Forelimb muscle (tissue), 1 donor: ENCODE measurements at places on chromosomes 6 and 20.
A peak's percentile ranks its signal among the peaks of the same experiment; 100 is the strongest.

DNA sequence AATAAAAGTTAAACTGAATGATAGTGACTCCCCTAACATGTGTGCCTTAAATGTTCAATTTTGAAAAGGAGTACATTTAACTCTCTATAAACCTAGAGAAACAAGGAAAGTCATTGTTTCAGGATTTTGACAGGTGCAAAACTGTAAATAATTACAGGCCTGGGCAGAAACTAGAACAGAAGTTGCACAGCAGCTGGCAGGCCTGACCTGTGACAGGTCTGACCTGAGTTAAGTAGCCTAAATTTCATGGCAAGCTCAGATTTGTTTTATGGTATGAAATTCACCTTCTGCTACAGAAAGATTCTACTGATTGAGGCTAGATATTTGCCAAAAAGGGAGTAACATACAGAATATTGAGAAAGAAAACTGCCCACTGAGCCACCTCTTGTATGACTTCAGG, 166.1 kb downstream of the CDKAL1 start:
- no peak for DNase-seq

DNA sequence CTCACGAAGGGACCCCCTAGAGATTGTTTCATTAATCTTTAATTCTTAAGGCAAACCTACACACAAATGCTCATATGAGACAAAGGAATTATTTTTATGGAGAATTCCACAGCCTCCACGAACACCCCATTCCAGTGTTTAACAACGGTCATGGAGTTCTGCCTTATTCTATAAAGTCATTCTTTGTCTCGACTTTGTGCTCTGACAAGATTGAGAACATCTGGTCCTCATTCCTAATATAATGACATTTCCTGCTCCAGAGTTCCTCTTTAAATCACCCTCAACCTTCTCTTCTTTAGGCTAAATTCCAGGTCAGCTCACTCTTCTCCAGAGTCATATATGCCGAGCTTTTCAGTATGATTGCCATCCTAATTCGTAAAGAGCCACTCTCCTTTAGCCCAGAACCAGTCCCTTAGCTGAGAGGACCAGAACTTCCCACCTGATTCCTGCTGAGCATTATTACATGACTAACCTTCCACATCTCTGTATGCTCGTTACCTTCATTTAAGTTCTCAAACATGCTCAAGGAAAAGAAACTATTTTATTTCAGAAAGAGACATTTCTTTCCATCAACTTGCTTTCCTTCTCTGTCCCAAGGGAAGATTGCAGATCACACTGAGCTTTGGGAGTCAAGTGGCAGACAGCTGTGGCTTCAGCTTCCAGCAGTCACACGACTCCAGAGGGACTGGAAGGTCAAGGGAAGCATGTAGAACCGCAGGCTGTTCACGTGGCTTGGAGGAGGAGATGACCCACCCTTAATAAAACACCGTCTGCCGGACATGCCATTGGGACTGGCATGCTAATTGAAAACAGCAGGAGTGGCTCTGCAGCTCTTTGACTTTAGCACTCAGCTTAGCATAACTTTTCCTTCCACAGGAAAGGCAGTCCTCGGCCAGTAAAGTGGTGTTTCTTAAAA, 467.1 kb upstream of the HSF2 start:
- peak; percentile 26 for DNase-seq

- no peak for DNase-seq
Observed at GRCh38 chr6:43702534-43703440, 15.2 kb upstream of the MRPS18A start.

DNA sequence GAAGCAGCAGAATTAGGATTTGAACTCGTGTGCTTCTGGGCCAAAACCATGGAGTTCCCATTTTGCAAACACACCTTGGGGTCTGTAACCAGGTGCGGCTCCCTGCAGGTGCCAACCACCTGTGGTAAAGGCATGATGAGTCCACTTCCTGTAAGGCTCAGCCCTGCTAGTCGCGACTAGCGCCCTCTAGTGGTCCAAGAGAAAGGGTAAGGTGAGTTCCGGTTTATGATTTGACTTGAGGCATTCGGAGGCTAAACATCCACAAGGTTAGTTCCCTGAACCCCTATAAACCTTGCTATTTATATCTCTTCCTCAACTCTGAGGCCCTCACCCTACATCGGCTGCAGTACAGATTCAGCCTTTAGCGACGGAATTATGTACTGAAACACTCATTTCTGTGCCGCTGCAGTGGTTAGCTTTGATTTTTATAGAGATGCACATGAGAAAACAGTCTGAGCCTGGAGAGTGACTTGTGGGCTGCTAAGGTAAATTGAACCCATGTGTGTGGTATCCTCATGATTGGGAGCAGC, 173.4 kb downstream of the PLCB1 start:
- DNase-seq, result peak; percentile 8

- no peak for DNase-seq
Observed at GRCh38 chr6:31270788-31271640, 878 bp downstream of the HLA-C start.

GRCh38 chr6:149347067-149347466, 29.6 kb downstream of the TAB2 start:
- no peak for DNase-seq

- peak; percentile 25 for DNase-seq
Observed at GRCh38 chr6:35972471-35973367, 51.7 kb downstream of the SLC26A8 start.

GRCh38 chr20:46640536-46641311, 10.5 kb downstream of the SLC13A3 start:
- DNase-seq, result no peak

DNA sequence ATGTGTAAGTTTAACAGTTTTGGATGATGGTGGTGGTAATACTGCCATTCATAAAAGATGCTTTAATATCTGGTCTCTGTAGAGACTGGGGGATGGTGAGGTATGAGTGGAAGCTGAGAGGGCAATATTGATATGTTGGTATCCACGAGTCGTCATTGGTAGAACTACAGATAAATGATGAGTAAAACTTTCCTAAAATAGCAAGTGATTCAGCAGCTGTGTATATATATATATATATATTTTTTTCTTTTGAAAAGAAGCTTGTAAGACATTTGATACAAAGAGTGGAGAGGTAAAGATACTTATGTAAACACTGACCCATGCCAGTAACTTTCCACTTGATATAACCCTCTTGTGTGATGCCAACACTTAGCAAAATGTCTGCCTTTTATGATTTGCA, 41.7 kb upstream of the CITED2 start:
- no peak for DNase-seq

- no peak for DNase-seq
Observed at GRCh38 chr6:1403851-1404712, 14.7 kb downstream of the FOXF2 start.

- DNase-seq, result no peak
Observed at GRCh38 chr20:8431538-8432434, 299.7 kb downstream of the PLCB1 start.
